Pancreas (tissue), 10 donors: ENCODE measurements at places on chromosomes 7 and 10.

GRCh38 chr10:132812520-132812919 is 26.6 kb upstream of the NKX6-2 start:
- no peak for DNase-seq

DNA sequence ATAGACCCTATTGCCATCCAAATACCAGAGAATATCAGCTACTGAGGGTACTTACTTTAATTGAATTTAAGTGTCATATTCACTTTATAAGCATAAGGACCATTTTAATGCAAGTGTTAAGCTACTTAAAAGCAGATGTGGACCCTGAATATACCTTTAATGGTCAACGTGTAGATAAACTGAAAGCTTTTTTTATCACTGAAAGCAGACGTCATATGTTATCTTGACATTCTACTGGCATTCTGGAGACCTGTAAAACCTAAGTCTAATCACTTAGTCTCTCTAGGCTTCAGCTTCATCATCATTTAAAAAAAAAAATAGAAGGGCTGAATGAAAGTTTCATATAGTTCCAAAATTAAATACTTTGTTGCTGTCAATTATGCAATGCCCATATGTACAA is 116.5 kb downstream of the ELAPOR2 start:
- no peak for DNase-seq

DNA sequence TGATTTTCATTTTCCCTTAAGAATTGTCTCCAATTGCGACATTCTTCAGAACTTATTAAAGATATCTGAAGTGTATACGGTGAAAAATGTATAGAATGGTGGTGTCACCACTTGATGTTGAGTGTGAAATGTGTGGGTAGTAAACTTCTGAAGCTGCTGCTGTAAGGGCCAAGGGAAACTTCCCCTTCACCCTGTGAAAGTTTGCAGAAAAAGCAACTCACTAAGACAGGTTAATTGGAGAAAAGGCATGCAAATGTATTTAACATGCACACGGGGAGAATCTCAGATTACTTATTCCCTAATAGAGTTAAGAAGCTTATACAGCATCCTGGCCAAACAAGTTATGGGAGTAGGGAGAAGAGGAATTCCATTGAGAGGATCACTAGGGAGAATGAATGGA is 173.0 kb downstream of the NSUN6 start:
- no peak for DNase-seq

DNA sequence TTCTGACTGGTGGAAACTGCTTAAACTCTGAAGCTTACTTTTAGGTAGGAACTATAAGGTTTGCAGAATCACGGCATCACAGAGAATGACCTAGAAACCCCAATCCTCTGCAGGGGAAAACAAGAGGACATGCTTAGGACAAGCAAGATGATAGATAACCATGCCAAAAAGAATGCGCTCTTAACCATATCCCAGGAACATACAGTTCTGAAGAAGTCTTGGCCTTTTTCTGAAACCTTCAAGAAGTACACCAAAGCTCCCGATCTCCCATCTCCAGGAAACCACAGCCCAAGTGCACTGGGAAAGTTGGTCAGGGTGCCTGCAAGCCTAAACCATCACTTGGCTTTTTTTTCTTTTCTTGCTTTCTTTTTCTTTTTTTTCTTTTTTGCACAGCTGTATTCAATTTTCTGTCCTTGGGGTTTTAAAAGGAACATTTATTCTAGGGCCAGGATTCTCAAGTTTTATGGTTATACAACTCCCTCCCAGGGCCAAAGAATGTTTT is 12.2 kb upstream of the SVIL start:
- DNase-seq: no peak
